OCI-M1 (cell line): ENCODE measurements at places on chromosomes 3 and 15.

DNA sequence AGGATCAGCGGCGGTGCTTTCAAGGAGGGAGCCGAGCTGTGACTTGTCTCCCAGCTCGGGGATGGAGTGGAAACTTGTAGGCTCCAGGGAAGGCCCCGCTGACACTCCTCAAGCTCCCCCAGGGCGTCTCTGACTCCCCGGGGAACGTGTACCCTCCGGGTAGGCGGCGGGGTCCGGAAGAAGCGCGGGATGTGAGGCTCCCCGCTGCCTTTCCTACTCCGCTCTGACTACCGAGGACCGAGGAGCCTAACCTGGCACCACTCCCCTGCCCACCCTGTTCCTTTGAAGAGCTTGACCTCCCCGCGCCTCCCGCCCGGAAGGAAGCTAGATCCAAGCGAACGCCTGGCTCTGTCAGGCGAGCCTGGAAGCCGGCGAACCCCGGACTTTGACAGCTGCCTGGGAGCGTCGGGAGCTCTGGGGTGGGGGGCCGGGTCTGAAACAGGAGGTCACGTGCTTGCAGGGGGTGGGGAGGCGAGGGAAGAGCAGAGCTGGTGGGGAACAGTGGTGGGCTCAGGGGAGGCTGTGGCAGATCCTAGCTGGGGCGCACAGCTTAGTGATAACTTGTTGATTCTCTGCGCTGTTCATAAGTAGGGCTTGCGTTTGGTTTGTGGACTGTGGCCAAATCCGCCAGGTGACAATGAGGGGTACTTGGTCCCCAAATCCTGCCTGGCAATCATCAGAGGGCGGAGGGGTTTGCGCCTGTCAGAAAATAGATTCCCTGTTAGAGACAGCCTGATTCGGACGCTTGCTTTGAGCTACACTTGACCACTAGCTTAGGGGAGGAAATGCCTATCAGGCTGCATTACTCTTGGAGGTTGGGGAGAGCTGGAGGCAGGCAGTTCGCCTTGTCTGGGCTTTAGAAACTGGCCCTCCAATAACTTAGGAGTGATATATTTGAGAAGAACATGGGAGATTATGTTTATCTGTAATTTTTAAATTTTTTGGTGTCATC lies 1.2 kb downstream of the CLSTN2 start:
- DNase-seq = no peak

GRCh38 chr15:41502795-41503668 lies 9.4 kb downstream of the ITPKA start:
- no peak for DNase-seq

DNA sequence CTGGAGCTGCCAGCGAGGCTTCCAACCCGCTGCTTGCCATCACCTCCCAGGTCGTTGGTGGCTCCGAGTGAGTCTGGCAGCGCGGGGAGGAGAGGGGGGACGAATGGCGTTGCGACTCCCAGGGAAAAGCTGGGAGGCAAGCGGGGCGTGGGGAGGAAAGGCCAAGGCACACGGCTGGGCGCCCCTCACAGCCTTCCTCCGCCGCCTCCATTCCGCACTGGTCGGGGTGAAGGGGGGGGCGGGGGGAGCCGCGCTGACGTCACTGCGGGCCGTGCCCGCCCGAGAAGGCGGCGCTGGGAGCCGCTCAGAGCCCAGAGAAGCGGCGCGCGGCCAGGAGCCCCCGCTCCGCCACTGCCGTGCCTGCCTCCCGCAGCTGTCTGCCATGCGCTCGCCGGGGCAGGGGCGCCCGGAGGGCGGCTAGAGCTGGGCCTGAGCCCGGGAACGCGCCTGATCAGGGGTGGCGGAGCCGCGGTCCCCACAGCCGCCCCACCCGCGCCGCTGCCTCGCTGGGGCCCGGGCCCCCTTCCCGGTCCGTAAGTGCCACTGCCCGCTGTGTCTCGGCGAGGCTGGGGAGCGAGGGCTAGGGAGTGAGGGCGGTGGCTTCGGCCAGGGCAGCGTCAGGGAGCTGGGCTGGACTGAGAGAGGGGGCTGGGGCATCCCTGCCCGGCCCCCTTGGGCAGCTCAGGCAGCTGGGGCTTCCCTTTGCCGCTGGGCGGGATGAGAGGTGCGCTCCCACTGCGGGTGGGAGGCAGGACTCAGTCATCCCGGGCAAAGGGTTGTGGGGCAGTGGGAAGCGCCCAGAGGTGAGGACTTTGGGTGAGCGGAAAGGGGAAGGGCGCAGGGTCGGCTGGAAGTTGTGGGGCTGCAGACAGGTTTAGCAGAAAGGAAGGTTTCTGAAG lies 27.8 kb upstream of the POLG start:
- DNase-seq = no peak

GRCh38 chr3:168620854-168621253 lies 525.1 kb upstream of the GOLIM4 start:
- DNase-seq = peak; percentile 51

- no peak for DNase-seq
These were observed 39.9 kb downstream of the TGFBR2 start for GRCh38 chr3:30646181-30646876.

DNA sequence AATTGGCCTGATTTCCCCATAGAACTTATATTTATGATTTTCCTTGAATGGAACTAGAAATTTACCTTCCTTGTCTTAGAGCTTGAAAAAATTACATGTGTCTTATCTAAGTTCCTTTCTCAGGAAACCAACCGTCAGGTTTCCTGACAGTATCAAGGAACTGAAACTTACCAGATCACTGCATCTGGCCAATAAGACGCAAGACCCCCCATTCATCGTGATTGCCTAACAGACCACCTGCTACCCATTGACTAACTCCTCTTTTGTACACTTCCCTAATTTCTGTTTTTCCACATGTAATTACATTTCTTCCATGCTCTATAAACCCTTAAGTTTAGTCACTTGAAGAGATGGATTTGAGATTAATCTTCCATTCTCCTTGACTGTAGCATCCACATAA lies 517.2 kb upstream of the CBLB start:
- DNase-seq = no peak

DNA sequence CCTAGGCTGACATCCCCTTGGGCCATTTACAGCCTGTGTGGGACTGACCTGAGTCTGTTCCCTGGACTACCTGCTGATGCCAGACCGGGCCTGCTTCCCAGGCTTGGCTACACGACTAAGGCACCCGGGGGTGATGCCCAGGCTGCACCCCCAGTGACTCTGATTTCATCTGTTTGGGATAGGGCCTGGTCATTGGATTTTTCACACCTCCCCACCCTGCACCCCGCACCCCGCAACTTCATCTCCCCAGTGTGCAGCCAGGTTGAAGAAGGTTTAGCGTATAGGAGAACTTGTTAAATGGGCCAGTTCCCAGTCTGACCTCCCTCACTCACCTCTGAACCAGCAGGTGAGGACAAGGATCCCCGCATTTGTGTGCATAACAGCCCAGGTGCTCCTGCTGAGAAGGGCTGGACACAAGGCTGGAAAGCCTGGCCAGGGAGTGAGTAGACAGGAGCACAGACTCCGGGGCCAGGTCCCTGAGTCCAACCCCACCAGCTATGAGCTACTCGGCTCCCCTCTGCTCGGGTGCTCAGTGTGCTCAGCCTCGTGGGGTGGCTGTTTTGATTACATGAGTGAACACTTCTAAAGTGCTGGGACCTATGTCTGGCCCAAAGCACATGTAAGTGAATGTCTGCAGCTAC lies 18.5 kb downstream of the SLC6A20 start:
- DNase-seq = no peak

DNA sequence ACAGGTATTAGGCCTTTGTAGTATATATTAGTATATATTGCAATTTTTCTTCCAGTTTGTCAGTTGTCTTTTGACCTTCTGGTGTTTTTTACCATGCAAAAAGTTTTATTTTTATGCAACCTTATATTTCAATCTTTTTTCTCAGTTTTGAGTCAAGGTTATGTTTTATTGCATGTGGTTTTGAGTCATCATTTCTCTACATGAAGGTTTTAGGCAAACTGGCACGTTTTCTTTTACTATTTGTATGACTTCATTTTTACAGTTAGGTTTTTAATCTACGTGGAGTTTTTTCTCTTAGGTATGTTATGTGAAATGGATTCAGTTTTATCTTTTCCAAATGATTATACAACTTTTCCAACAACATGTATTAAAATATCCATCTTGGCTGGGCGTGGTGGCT lies 36.8 kb upstream of the TCAIM start:
- no peak for DNase-seq

- no peak for DNase-seq
These were observed 112.9 kb upstream of the ARHGEF3 start for GRCh38 chr3:56914646-56915045.

- no peak for DNase-seq
These were observed 53.3 kb downstream of the B3GALNT1 start for GRCh38 chr3:161051856-161052255.

DNA sequence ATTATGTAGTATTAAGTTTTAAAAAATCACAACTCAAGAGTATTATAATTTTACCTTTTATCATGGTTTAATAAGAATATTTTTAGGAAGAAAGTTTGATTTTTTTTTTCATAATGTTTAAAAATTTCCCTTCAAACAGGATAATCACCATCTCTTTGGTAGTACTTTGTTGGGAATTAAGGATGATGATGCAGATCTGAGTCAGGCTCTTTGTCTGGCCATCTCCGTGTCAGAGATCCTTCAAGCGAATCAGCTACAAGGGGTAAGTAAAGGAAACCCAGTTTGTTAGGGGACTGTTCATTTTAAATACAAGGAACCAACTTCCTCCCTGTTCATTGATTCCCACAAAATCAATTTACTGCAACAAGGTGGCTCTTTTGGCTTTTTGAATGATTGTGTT lies 36.8 kb upstream of the NIT2 start:
- DNase-seq = no peak

GRCh38 chr3:20648294-20648693 lies 462.3 kb upstream of the SGO1 start:
- DNase-seq = no peak

DNA sequence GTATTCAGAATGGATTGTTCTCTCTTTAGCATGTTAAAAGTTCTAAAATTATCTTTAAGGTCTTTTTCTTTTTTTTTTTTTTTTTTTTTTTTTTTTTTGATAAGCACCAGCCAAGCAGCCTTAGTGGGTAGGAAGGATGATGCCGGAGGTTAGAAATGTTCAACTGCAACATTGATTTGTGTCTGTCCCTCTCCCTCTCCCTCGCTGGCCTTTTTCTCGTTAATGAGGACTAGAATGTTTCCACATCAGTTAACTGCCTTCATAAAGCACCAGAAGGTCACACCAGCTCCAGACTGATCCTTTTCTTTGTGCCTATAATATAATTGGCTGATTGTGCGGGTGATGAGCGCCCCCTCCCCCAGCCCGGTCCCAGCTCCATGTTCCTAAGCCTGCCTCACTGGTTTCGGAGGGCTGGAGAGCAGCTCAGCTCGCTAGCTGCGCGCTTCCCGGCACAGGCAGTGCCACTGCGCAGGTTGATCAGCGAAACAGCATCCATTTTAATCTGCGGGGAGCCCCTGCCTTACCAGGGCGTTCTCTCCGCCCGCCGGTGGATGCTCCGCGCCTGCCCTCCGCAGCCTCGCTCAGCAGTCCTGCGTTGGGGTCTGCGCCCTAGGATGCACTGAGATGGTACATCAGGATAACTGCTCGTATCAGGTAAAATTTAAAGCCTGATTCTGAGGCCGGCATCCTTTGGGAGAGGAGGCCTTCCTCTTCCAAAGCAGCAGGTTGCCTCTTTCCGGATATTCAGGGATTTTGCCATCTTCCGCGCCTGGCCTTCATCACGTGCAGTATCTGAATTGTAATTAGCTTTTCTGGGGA lies 148.9 kb upstream of the IL12A start:
- DNase-seq = no peak

DNA sequence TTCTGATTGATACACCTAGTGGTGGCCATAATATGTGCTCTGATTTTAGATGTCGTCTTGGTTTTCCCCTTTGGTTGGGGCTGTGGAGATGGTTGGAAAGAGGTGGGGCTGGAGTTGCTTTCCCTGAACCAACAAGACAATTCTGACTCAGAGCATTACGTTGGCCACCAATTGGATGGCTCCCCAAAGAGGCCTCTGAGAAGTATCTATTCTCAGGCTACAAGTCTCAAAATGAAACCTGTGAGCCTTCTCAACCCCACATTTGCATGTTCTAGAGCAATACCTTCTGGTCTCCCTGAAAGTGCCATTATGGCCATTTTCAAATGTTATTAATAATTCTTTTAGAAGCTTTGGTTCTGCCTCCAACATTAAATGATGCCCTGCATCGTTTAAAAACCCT lies 188.4 kb upstream of the WNT5A start:
- DNase-seq = no peak

GRCh38 chr15:98257290-98257689 lies 296.8 kb downstream of the ARRDC4 start:
- DNase-seq = no peak

GRCh38 chr3:173007079-173007723 lies 133.8 kb downstream of the SPATA16 start:
- DNase-seq = peak; percentile 93

GRCh38 chr3:53142986-53143385 lies 12.8 kb upstream of the RFT1 start:
- DNase-seq = no peak

GRCh38 chr3:5198986-5199731 lies 11.7 kb downstream of the EDEM1 start:
- peak; percentile 94 for DNase-seq

- peak; percentile 65 for DNase-seq
These were observed 10.4 kb upstream of the BAHD1 start for GRCh38 chr15:40430271-40430805.

DNA sequence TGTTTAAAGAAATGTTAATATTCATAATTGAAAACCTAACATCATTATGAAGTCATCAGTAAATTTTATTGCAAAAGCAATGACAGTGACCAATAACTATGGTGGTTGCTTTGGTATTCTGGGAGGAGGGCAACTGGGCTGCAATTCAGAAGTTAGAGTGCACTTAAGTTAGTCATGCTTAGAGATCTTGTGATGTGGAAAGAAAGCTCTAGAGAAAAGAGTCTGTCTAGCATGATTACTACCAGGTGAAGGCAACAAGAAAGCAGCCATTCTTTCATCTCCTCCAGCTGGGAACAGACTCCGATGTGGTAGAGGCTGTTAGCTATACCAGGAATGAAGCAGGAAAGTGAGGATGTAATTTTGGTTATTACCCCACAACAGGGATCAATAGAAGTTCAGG lies 625.6 kb downstream of the SI start:
- no peak for DNase-seq

DNA sequence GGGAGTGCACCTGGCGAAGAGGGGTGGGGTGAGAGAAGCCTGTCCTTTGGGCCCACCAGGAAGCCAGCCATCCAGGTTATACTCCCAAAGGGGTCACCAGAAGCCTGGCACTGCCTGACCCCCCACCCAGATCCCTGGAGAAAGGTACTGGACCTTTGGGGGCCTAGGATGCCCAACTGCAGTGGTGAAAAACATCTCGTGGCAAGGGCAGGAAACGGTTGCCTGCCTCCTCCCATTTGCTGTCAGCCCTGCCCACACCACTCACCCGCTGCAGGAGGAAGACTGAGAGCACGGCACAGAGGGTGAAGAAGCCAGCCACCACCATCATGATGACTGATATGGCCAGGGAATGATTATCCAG lies 2.2 kb upstream of the ULK3 start:
- DNase-seq = no peak
